Stimulated activated CD8-positive, alpha-beta memory T cell treated with anti-CD3 and anti-CD28 coated beads, Interleukin-7, amount 100 ng/mL, for 1 hour (primary cell): ENCODE measurements at places on chromosomes 12 and 14.

DNA sequence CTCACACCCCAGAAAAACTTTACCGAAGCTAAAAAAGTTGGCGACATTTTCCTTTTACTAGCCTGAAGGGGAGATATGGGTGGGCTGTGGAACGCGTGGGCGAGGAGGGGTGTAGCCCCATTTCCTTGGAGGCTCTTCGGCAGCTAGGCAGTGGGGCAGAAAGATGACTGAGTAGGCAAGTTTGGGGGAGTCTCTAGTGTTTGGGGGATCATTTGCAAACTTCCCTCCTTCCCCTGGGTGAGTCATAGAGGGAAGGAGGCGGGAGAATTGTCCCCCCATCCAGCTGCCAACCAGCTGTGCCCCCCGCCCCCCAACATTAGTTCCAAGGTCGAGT, 2.3 kb downstream of the GLI1 start:
- DNase-seq, result no peak

DNA sequence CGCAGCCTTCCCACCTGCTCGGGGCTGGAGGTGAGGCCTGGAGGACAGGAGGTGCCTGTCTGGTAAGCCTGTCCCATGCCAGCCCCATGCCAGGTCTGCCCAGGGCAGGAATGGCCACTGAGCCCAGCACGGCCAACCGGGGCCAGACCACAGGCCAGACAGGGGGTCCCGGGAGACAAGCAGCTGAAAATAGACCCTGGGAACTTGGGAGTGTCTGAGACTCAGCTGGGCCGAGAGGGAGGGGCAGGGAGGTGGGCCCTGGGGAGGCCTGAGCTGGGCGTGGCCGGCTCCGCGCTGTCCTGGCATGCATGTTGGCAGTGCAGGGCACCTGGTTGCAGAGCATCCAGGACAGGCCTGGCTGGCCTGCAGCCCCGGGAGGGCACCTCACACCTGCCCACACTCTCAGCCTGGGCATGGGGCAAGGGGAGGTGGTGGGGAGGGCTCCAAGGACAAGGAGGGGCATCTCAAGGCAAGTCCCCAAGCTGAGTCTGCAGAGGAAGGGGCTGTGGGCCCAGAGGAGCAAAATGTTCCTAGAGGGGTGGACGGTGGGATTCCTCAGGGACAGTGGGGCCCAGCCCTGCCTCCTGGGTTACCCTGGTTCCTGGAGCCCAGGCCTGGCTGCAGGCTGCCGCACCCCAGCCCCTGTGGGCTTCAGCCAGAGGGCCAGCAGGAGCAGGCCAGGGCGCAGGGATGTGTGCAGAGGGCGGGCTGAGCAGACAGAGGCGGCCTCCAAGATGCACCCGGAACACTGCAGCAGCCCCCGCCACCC, 3.2 kb upstream of the CRIP1 start:
- DNase-seq, result no peak

- no peak for DNase-seq
Observed at GRCh38 chr12:104297477-104298113, 5.9 kb upstream of the EID3 start.

DNA sequence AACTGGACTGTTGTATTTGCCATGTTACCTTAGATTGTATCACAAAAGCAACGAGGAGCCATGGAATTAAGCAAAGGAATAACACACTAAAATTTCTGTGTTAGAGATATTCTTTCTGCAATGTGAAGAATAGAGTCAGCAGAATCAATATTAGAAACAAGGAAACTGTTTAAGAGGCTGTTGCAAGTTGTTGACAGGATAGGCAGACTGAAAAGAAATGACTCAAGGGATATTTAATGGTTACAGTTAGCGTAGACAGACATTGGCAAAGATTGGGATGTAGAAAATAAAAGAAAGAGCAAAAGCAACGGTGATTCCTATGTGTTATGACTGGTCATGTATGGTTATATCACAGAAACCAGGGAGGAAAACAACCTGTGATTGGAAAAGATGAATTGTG, 299.0 kb upstream of the PPFIA2 start:
- DNase-seq, result no peak

- DNase-seq, result no peak
Observed at GRCh38 chr12:5000658-5001385, 42.9 kb upstream of the KCNA5 start.

DNA sequence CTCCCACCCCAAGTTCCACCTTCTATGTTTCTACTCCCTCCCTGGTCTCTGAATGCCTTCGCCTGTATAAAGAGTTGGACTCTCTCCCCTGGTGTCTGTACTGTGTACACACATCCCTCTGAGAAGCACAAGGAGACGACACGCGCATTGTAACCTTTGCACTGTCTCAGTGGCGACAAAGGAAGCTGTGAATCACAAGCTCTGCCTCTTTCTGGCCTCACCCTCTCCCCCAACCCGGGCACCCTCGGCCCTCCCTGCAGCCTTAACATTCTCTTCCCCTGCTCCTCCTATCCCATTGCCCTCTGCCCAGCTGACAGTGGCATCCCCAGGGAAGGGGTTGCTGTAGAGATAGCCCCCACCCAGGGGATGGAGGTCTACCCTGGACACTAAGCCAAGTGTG, 2.5 kb upstream of the SMARCD1 start:
- no peak for DNase-seq
